ENCODE measurements at places on chromosomes 11 and 22. TPM values are rescaled to one million over a fixed set of nuclear protein-coding genes. Genes with fewer than 3 reads are reported as not detected.

DNA sequence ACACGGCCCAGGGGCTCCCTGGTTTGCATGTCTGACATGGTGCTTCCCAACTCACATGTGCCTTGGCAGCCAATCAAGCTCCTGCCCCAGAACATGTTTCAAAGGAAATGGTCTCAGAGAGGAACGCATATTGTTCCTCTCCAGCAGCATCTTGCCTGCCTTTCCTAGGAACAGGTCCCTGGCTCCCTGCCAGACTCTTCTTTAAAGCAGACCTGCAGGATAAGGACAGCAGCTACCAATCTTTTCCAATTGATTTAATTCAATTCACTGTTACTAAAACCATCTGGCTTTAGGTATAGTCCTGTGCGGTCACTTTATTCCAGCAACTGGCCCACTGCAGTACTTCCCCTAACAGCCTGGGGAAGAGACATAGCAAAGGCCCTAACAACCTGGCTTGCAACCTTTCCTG is 79.9 kb downstream of the AMBRA1 start:
- DNase-seq, result no peak

- no peak for DNase-seq
Measured at GRCh38 chr11:86617502-86617901, 54.9 kb downstream of the ME3 start.

- DNase-seq, result peak; percentile 51
Measured at GRCh38 chr22:37824674-37825641, 1.8 kb downstream of the GALR3 start.

GRCh38 chr22:20834725-20835124 is 23.9 kb downstream of the PI4KA start:
- no peak for DNase-seq

Gene RTN4R
- total RNA-seq, result 8.9 TPM

Data from hematopoietic multipotent progenitor cell (in vitro differentiated cells).